ENCODE measurements at places on chromosomes 5 and 9.

DNA sequence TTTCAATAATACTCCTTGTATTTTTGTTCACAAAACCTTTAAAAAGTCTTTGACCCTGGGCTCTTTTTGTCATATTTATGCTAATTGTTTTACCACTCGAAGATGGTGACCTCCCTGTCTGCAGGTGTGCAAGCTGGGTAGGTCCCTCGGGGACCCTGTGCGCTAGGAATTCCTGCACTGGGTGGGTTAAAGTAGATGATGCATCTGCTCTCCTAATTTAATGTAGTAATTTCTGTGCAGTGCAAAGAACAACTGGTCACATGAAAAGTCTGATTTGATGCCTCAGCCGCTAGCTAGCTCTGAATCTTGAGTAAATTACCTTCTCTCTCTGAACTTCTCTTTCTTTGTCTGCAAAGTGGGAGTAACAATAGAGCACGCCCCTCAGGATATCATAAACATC lies 139.1 kb upstream of the OTULINL start:
- no peak for DNase-seq

DNA sequence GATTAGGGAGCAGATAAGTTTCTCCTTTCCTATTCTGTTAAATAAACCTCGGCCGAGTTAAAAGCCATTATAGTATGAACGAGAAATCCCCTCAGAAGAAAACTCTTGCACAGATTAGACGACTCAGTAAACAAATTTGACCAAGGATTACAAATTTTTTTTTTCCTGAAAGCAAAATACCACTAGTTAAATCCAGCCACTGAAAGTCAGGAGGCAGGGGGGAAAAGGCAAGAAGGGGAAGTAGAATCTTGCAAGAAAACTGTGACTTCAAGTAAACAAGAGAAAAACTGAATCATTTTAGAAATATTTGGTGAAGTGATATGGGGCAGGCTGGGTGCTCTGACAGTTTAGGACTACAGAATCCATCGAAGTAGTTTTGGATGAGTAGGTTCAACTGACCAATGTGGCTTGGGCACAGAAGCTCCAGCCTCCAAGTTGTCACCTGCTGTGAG lies 251.0 kb downstream of the DENND1A start:
- DNase-seq, result no peak

GRCh38 chr5:110343616-110344015 lies 382.9 kb downstream of the TMEM232 start:
- DNase-seq, result no peak

GRCh38 chr5:143977891-143978461 lies 166.0 kb downstream of the HMHB1 start:
- DNase-seq, result no peak

GRCh38 chr5:157248821-157249470 lies 17.0 kb upstream of the CYFIP2 start:
- no peak for DNase-seq

- DNase-seq, result peak; percentile 65
Observed at GRCh38 chr9:120348951-120349429, 231.0 kb downstream of the CDK5RAP2 start.

- DNase-seq, result peak; percentile 34
Observed at GRCh38 chr9:104094534-104095015, 466 bp downstream of the SMC2 start.

- no peak for DNase-seq
Observed at GRCh38 chr9:94773655-94774054, 47.2 kb downstream of the AOPEP start.

DNA sequence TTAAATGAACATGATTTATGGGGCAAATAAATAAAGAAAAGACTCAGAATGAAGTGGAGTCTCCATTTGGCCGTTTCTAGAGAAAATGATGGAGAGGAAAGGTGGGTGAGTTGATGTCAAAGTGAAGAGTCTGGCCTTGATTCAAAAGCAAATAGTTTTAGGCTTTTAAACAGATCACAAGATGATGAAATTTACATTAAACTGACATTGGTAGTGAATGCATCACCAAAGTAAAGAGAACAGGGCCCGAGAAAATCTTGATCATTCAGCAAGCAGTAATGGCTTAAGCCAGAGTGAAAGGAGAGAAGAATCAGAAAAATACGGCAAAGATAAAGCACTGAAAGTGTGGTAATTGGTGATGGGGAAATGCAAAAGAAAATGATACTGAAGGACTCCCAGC lies 460.0 kb upstream of the SGCD start:
- DNase-seq, result no peak

DNA sequence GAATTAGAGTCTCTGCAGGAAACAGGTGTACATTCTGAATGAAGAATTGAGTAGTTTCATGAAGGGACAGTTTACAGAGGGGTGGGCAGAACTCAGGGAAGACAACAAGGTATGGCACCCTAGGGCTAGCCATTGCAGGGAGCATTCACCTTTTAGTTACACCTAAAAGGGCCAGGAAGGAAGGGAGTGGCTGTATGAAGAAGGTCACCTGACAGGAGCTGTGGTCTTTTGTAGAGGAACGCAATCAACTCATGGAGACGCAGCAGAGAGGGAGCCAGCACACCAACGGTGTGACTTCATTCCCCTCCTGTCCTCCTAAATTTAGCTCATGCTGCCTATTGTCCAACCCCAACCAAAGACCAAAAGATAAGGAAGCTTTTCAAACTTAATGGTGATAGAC lies 12.7 kb upstream of the ZCCHC7 start:
- no peak for DNase-seq

- DNase-seq, result peak; percentile 42
Observed at GRCh38 chr5:173890195-173890991, 2.2 kb downstream of the CPEB4 start.

DNA sequence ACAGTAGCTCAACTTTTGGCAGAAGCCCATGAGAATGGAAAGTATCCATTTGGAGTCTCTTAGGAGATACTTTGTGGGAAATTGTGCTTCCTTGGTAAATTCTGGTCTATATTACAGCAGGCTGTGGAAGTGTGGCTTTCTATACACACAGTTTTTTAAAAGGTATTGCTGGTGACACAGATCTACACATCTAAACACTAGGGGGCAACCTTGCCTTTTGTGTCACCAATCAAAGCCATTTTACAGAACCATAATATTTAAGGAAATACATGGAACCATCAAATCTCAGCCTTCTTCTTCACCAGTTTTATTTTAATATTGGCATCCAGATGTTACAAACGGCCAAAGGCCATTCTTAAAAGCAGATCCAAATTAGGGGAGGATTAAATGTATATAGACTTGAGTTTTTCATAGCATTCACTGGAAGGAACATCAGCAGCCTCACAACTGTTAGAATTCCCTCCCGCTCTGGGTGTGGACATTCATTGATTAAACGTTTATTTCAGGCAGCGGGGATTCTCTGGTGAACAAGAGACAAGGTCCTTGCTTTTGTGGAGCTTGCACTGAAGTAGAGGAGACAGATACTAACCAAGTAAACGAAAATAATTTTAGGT lies 132.4 kb upstream of the EPB41L4A start:
- peak; percentile 45 for DNase-seq

DNA sequence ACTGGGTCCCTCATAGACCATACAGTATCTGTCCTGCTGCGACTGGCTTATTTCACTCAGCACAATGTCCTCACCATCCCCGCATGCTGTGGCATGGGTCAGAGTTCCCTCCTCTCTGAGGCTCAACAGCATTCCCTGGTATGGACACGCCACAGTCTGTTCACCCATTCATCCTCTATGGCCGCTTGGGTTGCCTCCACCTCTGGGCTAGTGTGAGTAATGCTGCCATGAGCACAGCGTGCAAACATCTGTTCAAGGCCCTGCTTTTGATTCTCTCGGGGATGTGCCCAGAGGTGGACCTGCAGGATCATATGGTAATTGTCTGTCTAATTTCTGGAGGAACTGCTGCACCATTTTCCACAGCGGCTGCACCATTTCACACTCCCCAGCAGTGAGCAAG lies 5.5 kb upstream of the FBP2 start:
- no peak for DNase-seq

DNA sequence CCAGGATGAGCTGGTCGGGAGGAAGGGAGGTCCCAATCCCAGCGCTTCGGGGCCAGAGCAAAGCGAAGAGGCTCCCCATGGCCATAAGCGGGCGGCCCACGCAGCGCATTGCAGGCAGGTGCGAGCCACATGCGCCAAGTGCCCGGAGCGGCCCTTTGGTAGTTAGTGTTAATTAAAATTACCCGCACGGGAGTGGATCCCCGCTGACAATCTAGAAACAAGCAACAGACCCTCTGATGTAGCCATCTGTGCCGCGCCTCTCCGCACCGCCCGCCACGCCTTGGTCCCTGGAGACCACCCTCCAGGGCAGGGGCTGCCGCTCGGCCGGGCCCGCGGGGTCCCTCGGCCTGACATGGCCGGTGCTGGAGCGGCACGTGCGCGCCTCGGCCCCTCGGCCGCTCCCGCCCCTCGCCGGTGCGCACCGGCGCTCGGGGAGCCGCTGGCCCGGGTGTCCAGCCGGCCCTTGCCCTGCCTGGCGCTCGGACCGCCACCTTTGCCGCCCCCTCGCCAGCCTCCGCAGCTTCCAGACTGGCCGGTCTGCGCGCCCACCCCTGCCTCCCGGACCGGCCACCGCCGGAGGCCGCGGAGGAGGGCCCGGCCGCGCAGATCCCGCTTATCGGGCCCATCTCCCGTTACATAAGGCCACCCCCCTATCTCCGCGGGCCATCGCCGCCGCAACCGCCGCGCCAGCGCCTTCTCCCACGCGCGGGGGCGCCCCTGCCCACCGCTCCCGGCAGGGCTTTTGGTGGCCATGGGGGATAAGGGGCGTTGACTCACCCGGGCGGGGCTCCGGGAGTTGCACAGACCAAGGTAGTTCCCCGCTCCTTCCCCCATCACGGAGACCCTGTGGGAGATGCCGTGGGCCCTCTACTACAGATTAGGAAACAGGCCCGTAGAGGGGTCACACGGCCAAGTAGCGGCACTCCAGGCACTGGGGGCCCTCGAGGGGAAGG lies 1.9 kb upstream of the IL13 start:
- DNase-seq, result no peak

- DNase-seq, result no peak
Observed at GRCh38 chr5:13581132-13581531, 363.4 kb downstream of the DNAH5 start.

GRCh38 chr9:101792475-101792874 lies 54.0 kb upstream of the GRIN3A start:
- DNase-seq, result no peak

DNA sequence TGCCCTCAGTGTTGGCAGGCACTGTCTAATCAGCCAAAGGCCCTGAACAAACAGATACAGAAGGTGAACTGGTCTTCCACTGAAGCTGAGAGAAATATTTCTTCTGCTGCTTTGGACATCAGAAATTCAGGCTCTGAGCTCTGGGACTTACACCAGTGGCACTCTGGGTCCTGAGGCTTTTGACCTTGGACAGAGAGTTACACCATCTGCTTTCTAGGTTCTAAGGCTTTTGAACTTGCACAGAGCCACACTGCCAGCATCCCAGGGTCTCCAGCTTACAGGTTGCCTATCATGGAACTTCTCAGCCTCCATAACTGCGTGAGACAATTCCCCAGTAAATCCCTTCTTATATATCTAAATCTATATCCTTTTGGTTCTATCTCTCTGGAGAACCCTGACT lies 326.7 kb downstream of the MLLT3 start:
- DNase-seq, result no peak

DNA sequence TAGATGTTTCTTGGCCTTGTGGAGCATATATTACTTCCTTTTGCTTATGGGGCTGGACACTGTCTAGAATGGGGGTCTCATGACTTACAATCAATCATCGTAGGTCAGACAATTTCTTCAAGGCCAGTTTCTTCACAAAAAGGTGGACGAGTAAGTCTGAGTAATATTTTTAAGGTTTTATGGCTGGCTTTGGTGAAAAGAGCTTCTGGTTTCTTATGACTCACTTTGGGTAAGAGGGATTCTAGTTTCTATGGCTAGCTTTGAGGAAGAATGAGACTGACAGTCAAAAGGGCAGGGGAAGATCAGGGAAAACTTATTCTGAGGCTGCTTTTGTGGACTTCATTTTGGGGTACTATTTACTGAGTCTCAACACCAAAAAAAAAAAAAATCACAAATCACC lies 2067.2 kb upstream of the C9orf72 start:
- DNase-seq, result no peak

DNA sequence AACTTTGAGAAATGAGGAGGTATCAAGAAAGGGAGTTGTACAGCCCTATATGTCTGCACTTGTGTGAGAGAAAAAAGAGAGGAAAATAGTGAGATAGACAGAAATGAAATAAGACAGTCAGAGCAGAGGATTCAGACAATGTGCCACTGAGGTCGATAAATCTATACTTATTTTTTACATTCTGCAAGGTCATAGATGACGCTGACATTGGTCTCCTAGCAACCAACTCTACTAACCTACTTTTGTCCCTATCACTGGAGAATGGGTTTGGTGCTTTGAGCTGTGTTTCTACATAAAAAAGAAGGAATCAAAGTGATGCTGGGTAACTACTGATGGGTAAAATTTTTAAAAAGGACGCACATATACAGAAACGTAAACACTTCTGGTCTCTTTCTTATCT lies 573.3 kb upstream of the RORB start:
- DNase-seq, result no peak

DNA sequence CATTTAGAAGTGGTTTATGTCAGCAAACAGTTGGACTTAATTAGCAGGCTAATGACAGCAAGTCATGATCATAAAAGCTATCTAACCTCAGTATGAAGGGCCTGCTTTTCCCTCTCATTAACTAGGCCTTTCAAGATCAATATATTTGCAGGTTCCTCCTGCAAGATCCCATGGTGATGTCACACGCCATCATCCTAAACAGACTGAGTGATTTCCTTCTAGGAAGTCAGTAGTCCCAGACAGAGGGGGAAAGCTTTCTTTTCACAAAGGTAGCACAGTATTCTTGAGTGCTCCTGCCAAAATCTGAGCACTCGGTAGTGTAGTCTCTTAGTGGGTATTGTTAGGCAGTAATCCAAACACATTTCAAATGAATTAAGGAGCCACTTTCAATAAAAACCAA lies 52.5 kb downstream of the UIMC1 start:
- DNase-seq, result no peak

- no peak for DNase-seq
Observed at GRCh38 chr9:104974053-104974962, 46.4 kb upstream of the ABCA1 start.

GRCh38 chr5:115599502-115599901 lies 2.8 kb downstream of the TICAM2 start:
- no peak for DNase-seq

- no peak for DNase-seq
Observed at GRCh38 chr5:643811-644271, 31.7 kb downstream of the CEP72 start.

DNA sequence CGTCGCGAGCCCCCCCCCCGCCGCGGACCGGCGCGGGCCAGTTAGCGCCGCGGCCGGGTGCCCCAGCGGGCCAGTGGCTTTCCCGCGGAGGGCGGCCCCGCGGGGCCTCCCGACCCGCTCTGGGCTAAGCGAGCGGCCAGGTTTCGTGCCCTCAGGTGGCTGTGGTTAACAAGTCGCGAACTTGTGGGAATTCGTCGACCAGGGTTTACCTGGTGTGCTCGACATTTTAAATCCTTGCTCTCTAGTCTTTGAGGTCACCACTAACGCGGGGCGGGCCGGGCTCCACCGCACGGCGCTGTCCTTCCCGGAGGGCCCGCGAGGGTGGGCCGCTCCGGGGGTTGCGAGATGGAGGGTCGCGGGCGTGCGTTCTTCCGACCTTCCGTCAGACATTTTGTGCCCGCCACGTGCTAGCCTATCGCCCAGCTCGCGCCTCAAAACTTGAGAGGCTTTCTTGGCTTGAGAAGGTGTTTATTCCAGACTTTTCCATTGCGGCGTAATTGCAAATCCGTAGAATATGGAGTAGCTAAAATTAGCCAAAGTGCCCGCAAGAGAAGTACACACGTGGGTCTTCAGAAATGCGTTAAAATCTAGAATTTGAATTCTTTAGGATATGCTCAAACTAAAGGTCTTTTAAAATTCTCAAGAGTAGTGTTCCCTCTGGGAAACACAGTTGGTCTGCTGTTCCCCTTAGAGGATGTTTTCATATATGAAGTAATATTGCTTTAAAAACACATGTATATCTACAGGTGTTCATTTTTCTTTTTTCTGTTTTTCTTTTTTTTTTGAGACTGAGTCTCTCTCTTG lies 2.1 kb downstream of the ANP32B start:
- DNase-seq, result no peak

All from A172 (cell line).